ENCODE measurements at places on chromosomes 5 and 9. TPM values are rescaled to one million over a fixed set of nuclear protein-coding genes. Genes with fewer than 3 reads are reported as not detected.

ADAMTS16 gene
- not detected for total RNA-seq

DNAH5 gene
- not detected for total RNA-seq

PCDHB7 gene
- total RNA-seq: not detected

SH3GL2 gene
- total RNA-seq: not detected

DAB2IP gene
- 0.19 TPM for total RNA-seq

OR13C5 gene
- total RNA-seq: not detected

AHRR gene
- 0.88 TPM for total RNA-seq

TLE1 gene
- 38.8 TPM for total RNA-seq

DNA sequence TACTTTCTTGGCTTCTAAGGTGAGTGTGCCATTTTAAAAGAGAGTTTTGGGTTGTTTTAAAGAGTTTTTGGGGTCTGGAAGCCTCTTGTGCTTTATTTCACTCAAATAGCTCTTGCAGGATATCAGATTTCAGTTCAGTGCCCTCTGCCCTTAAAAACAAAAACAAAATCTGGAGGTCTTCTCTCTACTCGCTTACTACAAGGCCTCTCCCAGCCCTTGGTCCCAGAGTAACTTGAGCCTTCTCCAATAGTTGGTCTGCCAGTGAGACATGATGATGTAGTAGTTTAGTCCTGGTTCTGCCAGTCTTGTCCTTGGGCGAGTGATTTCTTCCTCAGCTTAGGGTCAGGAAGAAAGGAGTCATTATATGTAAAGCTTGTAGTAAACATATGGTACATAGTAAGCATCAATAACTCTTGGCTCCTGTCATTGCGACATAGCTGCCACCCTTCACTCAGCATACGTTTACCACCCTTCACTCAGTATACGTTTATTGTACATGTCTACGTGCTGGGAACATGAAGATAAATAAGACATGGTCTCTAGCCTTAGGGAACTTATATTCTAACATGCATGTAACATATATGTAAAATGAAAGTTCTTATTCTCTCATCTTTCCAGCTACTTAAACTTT lies 147.6 kb downstream of the MAN2A1 start:
- H3K4me3 ChIP-seq: no peak overlapping the region
- H3K27ac ChIP-seq: no peak overlapping the region
- no peaks in the 10 kb centered on the region for H3K27me3 ChIP-seq
- no peak for DNase-seq

DNA sequence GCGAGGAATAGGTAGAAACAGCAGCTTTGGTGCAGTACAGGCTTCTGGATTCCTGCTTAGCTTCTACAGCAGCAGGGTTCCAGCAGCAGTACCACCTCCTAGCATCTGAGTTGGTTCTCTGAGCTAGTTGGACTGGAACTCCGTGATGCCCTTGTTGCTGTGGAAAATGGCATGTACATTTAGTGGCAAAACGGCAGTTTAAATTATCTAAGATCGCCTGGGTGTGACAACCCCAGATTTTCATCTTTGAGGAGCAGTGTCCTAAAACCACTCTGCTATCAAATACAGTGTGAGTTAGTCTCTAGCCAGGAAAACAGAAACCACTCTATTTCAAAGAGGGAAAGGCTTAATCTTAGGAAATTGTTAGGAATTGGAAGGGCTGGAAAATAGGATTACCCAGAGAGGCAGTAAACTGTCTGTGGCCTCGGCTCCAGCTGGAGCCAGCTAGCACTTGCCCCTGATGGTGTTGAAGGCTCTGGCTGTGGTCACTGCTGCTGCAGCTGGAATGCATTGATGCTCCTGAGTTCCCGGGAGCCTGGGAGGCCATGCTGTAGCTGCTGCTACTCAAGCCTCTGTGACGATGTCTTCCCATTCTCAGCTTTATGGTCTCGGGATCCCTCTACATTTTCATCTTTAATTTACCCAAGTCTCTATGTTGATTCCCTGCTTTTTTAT lies 29.4 kb downstream of the RAD23B start:
- DNase-seq: no peak
- no peak overlapping the region for H3K27ac ChIP-seq
- H3K4me1 ChIP-seq: peaks cover 9% of the 10 kb centered on the region
- H3K36me3 ChIP-seq: peaks cover 22% of the 10 kb centered on the region
- H3K4me3 ChIP-seq: no peak overlapping the region

GRCh38 chr9:16246785-16247184 lies 623.7 kb downstream of the BNC2 start:
- no peaks in the 10 kb centered on the region for H3K27me3 ChIP-seq
- DNase-seq: no peak
- no peak overlapping the region for H3K4me3 ChIP-seq
- H3K36me3 ChIP-seq: no peaks in the 10 kb centered on the region
- H3K4me1 ChIP-seq: no peaks in the 10 kb centered on the region

- no peak overlapping the region for H3K27ac ChIP-seq
Observed at GRCh38 chr5:77031891-77032290, 1.7 kb downstream of the AGGF1 start.

DNA sequence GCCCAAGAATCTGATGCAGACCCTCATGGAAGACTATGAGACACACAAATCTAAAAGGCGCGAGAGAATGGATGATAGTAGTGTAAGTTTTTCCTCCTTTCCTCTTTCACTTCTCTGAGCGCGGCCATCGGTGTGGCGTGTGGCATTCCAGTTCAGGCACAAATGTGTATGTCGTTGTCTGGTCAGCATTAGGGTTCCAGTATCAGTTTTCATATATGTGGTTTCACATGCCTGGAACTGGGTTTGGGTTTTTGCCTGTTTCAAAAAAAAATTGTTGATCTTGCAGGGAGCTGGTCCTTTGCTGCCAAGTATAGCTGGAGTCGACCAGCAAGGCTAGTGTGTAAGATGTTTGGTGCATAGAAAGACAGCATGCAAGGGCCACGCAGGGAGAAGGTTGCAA lies 51.5 kb downstream of the C9orf152 start:
- no peaks in the 10 kb centered on the region for H3K27me3 ChIP-seq
- no peak for DNase-seq
- H3K36me3 ChIP-seq: peaks cover 14% of the 10 kb centered on the region
- peaks cover 44% of the 10 kb centered on the region for H3K4me1 ChIP-seq
- no peak overlapping the region for H3K4me3 ChIP-seq

- H3K27me3 ChIP-seq: no peaks in the 10 kb centered on the region
- no peak overlapping the region for H3K27ac ChIP-seq
- peaks cover 4% of the 10 kb centered on the region for H3K36me3 ChIP-seq
- no peaks in the 10 kb centered on the region for H3K4me1 ChIP-seq
- H3K4me3 ChIP-seq: no peak overlapping the region
- no peak for DNase-seq
Observed at GRCh38 chr5:143174714-143175398, 228.6 kb downstream of the NR3C1 start.

DNA sequence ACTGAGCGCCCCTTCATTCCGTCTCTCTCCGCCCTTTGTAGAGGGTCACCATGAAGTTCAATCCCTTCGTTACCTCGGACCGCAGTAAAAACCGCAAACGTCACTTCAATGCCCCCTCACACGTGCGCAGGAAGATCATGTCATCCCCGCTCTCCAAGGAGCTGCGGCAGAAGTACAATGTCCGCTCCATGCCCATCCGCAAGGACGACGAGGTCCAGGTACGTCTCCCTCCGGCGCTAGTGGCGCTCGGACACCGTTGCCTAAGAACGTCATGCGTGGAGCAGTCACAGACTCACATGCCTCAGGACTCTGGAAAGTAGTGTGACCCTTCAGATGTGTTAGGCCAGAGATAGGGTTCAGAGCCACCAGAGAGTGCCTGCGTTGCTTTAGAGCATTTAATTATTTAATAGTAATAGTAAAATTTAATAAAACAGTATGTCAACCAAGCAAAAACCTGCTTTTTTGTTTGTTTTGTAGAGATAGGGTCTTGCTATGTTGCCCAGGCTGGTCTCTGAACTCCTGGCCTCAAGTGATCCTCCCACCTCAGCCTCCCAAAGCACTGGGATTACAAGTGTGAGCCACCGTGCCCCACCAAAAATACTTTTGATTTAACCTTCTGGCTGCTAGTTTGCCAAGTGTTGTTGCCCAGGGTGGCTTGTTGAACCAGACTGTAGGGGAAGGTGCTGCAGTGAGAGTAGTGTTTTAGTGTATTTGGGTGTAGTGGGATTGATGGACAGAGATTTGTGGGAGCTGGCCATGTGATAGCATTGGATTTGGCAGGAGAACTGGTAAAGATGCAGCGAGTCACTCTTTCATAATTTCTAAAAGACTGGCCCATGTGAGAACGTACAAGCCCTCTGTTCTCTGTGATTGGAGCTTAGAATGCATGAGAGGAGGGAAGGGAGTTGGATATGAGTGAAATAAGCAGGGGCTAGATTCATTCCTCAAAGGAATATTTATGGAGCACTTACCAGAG lies 888 bp downstream of the RPL26L1 start:
- peak overlapping the region; percentile 64 for H3K4me3 ChIP-seq
- H3K36me3 ChIP-seq: peaks cover 2% of the 10 kb centered on the region
- peaks cover 17% of the 10 kb centered on the region for H3K4me1 ChIP-seq
- DNase-seq: no peak
- H3K27ac ChIP-seq: peak overlapping the region; percentile 75
- H3K27me3 ChIP-seq: no peaks in the 10 kb centered on the region

GRCh38 chr9:23682352-23682751 lies 143.7 kb downstream of the ELAVL2 start:
- DNase-seq: no peak
- no peaks in the 10 kb centered on the region for H3K27me3 ChIP-seq
- no peaks in the 10 kb centered on the region for H3K36me3 ChIP-seq
- H3K4me3 ChIP-seq: no peak overlapping the region
- H3K27ac ChIP-seq: no peak overlapping the region

GRCh38 chr9:132575005-132575609 lies 7.3 kb upstream of the BARHL1 start:
- H3K4me3 ChIP-seq: no peak overlapping the region
- H3K36me3 ChIP-seq: no peaks in the 10 kb centered on the region
- H3K27me3 ChIP-seq: peaks cover 47% of the 10 kb centered on the region
- DNase-seq: peak; percentile 71
- no peak overlapping the region for H3K27ac ChIP-seq
- H3K4me1 ChIP-seq: no peaks in the 10 kb centered on the region

DNA sequence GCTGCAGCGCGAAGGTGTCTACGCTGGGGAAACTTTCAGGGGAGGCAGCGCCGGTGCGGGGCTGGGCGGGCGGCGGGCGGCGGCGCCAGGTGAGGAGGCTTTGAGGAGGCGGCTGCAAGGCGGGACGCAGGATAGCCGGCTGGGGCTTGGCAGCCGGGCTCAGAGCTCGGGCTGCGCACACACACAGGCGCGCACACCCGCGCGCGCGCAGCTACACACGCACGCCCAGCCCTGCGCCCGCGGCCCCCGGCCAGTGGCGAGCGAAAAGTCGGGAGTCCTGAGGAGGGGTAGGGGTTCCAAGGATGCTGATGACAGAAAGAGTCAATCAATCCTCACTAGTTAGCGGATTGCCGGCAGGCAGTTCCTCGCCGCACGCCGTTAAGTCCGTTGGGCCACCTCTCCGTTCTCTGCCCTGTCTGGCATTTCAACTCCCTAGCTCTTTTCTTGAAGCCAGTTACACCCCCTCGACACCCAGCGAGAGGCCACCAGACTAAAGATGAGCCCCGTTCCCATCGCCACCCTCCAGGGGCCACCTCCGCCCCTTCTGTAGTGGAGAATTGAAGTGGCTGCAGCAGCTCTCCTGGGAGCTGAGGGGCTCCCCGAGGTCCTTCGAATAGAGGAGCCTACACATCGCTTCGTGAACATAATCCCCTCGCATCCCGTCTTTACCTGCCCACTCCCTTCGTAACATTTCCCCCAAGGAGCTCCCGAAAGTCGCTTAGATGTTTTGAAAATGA lies 1640.3 kb upstream of the C9orf72 start:
- peaks cover 9% of the 10 kb centered on the region for H3K27me3 ChIP-seq
- H3K4me3 ChIP-seq: peak within 1 kb of the TSS; percentile 43
- no peak within 1 kb of the TSS for H3K27ac ChIP-seq
- peaks cover 28% of the 10 kb centered on the region for H3K4me1 ChIP-seq
- no peaks in the 10 kb centered on the region for H3K36me3 ChIP-seq

DNA sequence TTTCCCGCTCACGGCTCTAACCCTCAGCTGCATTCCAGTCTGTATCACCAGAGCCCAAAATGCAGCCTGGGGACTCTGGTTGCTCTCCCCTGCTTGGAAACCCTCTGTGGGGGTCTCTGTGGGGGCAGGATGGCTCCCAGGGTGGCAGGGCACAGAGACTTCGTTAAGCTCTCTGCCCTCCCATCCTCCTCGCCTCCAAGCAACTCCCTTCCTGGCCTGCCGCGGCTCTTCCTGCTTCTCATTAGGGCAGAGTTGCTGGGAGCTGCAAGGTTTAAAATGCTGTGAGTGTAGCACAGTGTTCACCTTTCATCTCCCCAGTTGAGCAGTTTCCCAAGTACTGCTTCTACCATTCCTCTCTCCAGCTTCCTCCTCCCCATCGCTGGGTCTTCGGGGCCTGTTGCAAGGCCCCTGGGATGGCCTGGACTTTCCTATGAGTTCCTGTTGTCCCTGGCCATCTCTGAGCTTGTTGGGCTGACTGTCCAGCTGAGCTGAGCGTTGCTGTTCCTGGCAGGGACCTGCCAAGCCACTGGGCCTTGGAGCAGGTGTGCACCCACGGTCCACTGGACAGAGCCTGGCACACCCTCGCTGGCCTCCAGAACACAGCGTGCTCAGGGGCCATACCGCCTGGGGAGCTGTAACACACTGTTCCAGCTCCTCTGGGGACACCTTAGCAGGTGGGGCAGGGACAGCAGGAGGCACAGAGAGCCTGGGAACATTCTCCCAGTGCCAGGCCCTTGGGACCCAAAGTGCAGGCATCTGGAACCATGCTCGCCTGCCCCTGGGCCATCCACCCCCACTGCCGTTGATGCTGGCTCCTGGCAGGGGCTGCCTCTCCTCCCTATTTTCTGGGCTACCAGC lies 188.4 kb downstream of the C9orf50 start:
- no peak for DNase-seq
- no peak overlapping the region for H3K4me3 ChIP-seq
- no peaks in the 10 kb centered on the region for H3K36me3 ChIP-seq
- H3K27me3 ChIP-seq: peaks cover 12% of the 10 kb centered on the region

DNA sequence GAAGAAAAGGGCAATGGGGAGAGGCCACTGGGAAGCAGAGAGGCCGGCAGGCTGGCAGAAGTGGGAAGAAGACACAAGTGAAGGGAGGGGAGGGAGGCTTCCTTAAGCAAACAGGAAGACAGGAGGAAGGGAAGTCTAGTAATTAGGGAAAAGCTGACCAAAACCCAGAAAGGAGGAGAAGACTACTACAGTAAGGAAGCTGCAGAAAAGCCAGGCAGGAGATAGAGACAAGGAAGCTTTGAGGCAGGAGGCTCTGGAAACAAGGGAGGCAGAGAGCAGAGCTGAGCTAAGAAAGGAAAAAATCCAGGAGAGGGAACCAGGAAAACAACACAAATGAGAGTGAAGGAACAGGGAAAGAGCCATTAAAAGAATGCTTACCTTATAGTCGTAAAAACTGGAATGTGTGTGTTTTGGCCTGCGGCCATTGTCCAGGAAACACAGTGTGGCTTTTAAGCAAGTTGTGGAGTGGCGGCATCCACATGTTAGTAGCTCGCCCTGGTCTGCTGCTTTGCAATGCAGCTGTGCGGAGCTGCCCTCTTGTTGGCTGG lies 317.1 kb upstream of the CLINT1 start:
- no peaks in the 10 kb centered on the region for H3K36me3 ChIP-seq
- no peak overlapping the region for H3K4me3 ChIP-seq

DNA sequence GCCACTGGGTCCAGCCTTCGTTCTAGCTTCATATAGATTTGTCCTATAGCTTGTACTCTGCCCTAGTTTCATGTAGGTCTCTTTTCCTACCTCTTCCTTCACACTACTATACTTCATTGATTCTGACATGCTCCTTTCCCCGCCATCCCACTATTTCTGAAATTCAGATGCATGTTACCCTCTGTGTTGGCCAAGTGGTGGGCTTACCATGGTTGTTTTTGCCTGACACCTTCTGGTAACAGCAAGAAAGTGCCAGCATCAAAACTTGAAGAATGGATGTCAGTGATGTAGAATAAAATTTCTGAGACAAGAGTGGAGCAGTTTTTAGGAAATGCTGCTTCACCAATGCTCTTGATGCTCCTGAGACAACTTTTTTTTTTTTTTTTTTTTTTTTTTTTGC lies 19.5 kb upstream of the SERINC5 start:
- H3K27ac ChIP-seq: no peak overlapping the region
- no peaks in the 10 kb centered on the region for H3K36me3 ChIP-seq
- H3K4me1 ChIP-seq: no peaks in the 10 kb centered on the region
- no peak overlapping the region for H3K4me3 ChIP-seq
